ENCODE measurements at places on chromosomes 2 and 18.
A peak's percentile ranks its signal among the peaks of the same experiment; 100 is the strongest.

DNA sequence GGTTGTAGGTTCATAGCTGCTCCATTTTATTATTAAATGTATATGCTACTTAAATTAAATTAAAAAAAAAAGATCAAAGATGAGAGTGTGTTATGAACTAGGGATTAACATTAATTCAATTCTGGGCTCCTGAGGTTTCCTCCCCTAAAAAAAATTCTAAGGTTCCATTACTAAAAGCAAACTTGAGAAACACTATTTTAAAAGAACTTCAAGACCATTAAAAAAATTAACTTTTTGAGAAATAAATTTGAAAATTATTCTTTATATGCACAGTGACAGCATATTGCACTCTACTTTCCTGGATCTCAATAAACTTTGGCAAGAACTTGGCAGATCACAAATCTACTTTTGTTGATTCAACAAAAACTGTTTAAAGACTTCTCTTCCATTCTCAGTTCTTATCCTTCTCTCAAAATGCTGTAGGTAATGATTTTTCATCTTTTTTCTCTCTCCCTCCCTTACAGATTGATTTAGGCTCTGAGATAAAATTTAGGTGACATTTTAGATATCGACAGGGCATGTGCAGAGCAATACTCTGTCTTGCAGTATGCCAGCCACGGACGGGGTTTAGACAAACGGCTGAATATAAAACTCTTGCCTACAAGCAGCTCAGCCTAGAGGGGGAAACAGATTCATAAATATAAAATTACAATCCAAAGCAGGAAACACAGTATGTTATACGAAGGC, 592 bp upstream of the MARS2 start:
- no peak for DNase-seq

- DNase-seq: no peak
These were observed 100.0 kb downstream of the AQP4 start for GRCh38 chr18:26765498-26765897.

DNA sequence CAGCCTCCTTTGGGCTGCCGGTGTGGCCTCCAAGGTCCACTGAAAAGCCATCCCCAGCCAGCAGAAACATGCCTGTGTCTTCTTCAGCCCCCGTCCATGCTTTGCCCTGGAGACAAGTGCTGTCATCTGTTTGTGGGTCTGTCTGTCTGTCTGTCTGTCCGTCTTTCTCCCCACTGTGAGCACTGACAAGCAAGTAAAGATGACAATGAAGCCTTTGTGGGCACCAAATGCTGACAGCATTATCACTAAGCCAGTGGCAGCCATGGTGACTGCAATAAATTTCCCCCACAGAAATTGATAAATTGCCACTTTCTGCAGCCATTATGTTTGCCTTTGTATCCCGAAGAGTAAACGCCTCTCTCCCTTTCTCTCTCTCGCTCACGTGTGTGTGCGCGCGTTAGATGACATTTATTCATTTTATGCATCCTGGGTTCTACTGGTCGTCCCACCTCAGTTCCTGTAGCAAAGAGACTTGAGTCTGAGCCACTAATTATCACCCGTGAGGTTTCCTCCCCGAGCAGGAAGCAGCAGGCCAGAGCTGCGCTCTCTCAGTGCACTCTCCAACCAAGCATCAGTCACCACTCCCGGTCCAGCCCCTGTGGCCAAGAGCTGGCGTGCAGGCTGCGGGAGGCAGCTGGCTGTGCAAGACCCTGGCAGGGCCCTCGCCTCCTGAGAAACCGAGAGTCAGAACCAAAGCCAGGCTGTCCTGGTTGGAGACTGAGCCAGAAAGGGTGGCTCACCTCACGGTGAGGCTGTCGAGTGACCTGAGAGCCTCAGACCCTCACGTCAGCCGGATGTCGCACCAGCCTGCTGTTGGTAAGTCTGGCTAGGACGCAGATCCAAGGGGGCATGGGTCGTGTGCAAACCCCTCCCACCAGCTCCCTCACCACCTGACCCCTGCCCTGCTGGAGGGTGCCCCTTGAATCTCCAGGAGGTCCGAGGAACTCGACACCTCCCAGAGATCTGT, 6.9 kb downstream of the STEAP3 start:
- DNase-seq: no peak

GRCh38 chr2:187358531-187358930, 89.5 kb downstream of the CALCRL start:
- no peak for DNase-seq

DNA sequence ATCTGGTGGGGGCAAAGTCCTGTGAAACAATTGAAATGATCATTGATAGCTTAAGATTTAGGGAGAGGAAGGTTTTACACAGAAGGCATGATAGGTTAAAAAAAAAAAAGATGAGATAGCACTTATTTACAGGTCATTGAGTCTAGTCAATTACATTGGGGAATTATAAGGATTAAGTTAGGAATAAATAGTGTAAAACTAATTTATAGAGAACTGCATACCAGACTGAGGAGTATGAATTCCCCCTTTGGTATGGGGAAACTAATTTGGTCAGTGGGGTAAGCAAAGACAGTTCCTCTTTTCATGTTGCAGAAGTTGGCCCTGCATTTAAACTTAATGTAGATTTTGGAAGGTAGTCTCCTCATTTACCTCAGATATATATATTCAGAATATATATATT, 10.8 kb downstream of the GLS start:
- DNase-seq: no peak

DNA sequence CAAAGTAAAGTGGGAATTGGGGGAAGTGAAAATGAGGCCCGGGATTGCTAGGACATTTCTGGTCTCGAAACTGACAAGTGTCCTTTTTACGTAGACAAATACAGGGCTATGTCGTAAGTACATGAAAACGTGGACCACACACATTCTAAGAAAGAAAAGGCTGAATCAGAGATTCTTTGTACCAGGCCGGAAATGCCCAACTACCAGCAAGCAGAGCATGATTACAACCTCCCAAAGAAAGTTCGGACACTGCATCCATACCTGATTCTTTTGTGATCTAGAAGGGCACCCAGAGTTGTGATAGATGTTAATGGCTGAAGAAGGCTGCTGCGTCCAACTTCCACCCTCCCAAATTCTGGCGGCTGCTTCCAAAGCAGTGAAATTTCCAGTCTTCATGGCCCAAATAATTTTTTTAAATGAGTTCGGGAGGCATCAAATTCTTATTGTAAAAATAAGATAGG, 1.7 kb downstream of the RBMS1 start:
- DNase-seq: no peak

GRCh38 chr2:227453810-227454209, 18.1 kb upstream of the AGFG1 start:
- DNase-seq: no peak

- DNase-seq: peak; percentile 27
These were observed 76.0 kb downstream of the EMX1 start for GRCh38 chr2:72993147-72993932.

DNA sequence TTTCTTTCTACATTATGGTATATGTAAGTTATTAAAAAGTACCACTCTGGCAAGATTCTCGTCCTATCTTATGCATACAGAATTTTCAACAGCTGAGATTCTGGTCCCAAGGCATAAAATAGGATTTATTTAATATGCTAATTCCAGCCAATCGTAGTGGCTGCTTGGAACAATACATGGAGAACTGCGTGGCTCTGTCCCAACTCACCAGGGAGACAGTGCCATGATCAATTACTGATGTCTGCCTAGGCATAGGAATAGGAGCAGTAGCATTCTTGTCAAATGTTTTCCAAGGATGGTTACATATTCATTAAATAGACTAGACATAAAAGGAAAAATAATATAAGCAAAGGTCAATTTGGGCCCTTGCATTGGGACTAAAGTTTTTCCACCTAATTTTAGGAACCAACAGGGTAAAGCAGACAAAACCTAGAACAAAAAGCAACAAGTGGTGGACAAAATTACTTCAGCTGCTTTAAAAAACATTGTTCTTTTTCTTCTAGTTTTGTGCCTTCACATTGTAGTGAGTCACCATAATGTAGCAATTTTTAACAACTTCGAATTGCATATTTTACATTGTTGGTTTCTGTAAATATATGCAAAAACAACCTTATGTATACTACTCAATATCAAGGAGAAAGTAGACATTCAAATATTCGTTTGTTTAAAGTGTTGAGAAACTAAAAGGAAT, 232.8 kb upstream of the ATP5MC3 start:
- DNase-seq: no peak

All from T-helper 2 cell (primary cell).